Eye (tissue), 1 donor: ENCODE measurements at places on chromosomes 6 and 20.
A peak's percentile ranks its signal among the peaks of the same experiment; 100 is the strongest.

GRCh38 chr6:98840385-98840784 lies 6.0 kb downstream of the POU3F2 start:
- DNase-seq: no peak

DNA sequence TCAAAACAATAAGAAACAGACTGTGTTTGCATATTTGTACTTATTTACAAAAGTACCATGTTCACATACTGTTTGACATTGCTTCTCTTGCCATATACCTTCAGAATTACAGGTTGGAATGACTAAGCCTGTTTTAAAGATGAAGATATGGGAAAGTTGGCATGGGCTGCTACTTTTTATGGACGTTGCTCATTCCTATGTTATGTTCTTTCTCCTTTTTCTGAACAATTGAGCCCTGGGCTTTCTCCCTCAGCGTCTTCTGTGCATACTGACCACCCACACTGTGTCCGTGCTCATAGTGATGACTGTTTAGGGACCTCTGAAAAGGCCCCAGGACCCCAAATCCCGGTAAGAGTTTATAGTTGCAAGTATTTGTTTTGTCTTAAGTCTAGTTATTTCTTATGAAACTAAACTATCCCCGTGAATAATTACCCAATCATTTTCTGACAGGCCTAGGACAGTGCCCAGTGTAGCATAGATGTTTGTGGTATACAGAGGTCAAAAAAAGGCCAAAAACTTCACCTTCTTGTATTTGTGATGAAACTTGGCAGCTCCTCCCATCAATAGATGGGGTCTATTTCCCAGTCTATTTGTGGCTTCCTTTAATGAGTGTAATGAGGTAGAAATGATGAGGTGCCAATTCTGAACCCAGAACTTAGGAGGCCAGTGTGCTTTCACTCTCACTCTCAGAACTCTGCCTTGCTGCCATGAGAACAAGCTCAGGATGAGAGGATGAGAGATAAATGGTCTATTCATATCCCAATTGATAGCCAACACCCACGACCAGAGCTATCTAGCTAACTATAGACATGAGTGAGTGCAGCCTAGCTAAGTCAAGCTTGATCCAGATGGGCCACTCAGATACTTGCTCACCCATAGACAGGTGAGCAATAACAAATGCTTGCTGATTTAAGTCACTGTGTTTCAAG lies 40.9 kb downstream of the GSTA4 start:
- no peak for DNase-seq

DNA sequence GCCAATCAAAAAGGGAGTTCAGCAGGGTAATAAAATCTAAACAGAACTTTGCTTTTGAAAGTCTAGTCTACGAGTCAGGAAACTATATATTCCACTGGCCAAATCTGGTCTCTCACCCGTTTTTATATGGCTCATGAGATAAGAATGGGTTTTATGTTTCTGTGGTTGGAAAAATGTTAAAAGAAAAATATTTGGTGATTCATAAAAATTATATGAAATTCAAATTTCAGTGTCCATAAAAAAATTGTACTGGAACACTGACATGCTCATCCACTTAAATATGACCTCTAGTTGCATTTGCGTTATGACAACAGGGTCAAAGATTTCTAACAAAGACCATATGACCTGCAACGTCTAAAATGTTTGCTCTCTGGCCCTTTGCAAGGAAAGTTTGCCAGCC lies 22.3 kb upstream of the LAMP5 start:
- DNase-seq: no peak

- DNase-seq: no peak
These were observed 2.1 kb upstream of the RPS12 start for GRCh38 chr6:132812255-132812732.

- peak; percentile 43 for DNase-seq
These were observed 101.0 kb downstream of the EYA2 start for GRCh38 chr20:46995561-46996142.

GRCh38 chr6:74311431-74311830 lies 615.4 kb downstream of the CD109 start:
- no peak for DNase-seq

DNA sequence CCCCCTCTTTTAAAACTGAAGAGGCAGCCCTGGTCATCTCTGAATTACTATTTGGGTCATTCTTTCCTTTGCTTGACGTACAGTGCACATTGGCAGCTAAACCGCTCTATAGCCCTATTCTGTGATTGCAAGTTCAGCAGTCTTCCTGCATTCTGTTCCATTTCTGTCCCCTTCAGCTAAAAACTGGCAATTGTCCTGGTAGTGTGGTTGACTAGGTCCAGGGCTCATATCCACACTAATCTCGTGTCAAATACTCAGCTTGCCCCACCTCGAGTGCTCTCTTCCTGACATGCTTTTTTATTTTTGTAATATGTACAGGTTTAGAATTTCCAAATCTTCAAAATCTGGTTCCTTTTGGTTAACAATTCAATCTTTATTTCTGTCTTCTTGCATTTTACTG lies 282.1 kb downstream of the THBS2 start:
- no peak for DNase-seq

GRCh38 chr6:1100269-1100668 lies 211.6 kb upstream of the FOXQ1 start:
- DNase-seq: no peak

- DNase-seq: peak; percentile 67
These were observed 26.4 kb upstream of the BHLHE23 start for GRCh38 chr20:63032861-63033793.

GRCh38 chr6:112237066-112237465 lies 17.3 kb downstream of the LAMA4 start:
- DNase-seq: no peak
